Forelimb muscle (tissue), 1 donor: ENCODE measurements at places on chromosomes 11 and 22. TPM values are rescaled to one million over a fixed set of nuclear protein-coding genes. Genes with fewer than 3 reads are reported as not detected.

DNA sequence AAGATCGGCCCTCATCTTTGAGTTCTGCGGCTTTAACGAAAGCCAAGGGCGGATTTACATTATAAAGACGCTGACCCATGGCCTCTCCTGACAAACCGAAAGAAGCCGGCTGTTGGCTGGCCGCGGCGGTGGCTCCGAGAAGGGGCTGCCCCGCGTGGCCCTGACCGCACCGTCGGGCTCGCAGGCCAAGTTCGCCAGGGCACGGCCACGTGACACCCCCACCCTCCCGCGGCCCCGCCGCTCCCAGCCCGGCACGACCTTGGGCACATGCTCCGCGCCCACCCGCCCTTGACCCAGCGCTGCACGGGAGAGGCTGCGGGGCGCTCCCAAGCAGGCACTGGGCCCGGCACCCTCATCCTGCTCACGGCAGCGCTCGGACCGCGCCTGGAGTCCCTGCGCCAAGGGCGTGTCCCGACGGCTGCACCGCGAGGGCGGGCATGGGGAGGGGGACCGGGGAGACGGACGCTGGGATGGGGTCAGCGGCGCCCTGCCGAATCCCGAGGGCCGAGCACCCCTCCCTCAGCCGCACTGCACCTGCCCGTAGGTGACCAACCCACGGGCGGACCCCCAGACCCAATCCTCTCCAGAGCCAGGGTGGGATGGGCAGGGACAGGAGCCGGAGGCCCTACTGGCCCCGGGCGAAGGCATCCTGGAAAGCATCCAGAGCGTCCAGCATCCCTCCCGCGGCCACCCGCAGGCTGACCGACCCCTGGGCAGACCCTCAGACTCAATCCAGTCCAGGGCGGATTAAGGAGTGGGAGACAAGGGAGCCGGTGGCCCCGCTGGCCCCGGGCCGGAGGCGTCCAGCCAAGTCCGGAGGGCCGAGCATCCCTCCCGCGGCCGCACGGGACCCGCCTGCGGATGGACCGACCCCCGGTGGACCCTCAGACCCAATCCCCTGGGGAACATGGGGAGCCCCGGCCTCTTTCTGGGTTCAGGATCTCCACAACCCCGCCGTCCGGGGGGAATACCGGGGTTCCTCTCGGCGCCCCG lies 759 bp downstream of the CPT1A start:
- DNase-seq, result no peak

- no peak for DNase-seq
Observed at GRCh38 chr11:22582151-22582410, 43.5 kb downstream of the FANCF start.

- DNase-seq, result no peak
Observed at GRCh38 chr11:14642453-14642852, 1.2 kb upstream of the PDE3B start.

GRCh38 chr11:58926251-58926650 lies 13.0 kb upstream of the GLYATL1 start:
- DNase-seq, result no peak

GDPD4 gene
- 0.09 TPM for polyA plus RNA-seq

DNA sequence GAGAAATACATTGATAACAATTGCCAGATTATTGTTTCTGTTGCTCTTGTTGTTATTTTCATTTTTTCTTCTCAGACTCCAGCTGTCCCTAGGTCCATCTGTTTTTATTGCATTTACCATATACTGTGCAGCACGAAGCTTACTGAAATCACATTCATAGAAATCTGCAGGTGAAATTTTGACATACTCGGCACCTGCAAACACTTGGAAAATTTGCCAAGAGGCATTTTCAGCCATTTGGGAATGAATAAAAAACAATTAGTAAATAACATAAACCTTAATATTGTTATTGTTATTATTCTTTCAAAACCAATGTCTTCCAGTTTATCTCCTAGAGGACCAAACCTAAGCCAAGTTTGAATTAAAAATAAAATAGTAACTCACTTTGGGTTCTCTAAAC lies 2357.2 kb downstream of the LRRC4C start:
- peak; percentile 11 for DNase-seq
